ENCODE measurements at places on chromosomes 6 and 20. TPM values are rescaled to one million over a fixed set of nuclear protein-coding genes. Genes with fewer than 3 reads are reported as not detected.

TTLL9 gene
- 0.16 TPM for total RNA-seq

TULP1 gene
- not detected for total RNA-seq

ACOT8 gene
- 37.3 TPM for total RNA-seq

RIMS4 gene
- total RNA-seq: 0.96 TPM

C20orf144 gene
- total RNA-seq: 0.16 TPM

VGLL2 gene
- total RNA-seq: not detected

OR2B6 gene
- total RNA-seq: not detected

FRS3 gene
- total RNA-seq: 3.8 TPM

FABP7 gene
- total RNA-seq: 3.6 TPM

DSTN gene
- total RNA-seq: 272 TPM

GRCh38 chr6:87608802-87609201 is 18.9 kb downstream of the ORC3 start:
- no peak for DNase-seq

GRCh38 chr6:140554421-140554820 is 1180.0 kb upstream of the CITED2 start:
- DNase-seq: no peak

DNA sequence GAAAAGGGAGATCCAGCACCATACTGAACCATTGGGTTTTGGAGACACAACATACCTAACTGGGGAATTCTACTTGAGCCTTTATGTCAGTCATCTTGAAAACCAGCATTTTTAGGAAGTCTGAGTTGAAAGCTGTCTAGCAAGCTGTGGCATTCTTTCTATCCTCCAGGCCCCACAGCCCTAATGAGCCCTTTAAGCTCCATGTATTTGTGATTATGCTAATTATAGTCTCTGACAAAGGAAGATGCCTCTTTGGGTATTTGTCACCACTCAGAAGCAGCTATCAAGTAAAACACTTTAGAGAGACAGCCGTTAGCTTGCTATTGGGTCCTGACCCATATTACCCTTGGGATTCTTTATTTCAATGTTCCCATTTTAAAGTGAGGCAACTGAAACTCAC is 159.5 kb upstream of the MANEA start:
- DNase-seq: no peak

DNA sequence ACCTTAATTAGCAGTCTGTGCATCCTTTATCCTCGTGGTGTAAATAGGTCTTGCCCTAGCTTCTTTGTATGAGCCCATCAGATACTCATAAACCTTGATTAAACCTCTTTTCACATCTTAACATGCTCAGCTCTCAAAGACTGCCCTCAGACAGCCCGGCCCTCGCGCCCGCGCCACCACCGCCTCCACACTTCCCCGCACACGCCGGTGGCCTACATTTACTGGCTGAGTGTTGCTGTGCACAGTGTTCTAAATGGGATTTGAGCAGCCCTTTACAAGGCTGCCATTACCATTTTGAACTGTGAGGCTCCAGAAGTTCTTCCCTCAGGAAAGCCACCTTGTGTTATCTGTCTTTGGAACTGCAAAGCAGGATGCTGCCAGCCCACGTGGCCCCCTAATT is 63.0 kb upstream of the INSM1 start:
- no peak for DNase-seq

GRCh38 chr6:1679031-1679687 is 69.4 kb downstream of the FOXC1 start:
- DNase-seq: peak; percentile 21

- DNase-seq: no peak
Observed at GRCh38 chr20:18926965-18927364, 113.4 kb downstream of the SCP2D1 start.

GRCh38 chr20:45119556-45120266 is 4.6 kb downstream of the WFDC12 start:
- DNase-seq: no peak

DNA sequence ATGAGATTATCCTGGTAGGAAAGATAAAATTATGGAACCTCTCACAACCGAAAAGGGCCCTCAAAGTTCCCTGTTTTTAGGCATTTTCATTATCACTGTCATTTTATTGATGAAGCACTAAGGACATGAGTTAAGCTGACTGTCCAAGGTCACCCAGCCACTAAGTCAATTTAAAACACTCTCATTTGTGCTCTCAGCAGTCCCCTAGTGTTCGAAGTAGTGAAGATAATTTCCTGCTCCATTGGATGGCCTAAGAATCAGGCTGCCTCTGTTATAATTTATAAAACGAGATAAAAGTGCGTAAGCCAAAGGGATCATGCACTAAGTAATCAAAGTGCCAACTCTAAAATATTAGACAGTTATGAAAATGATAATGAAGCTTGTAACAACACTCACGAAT is 169.1 kb downstream of the KIF16B start:
- no peak for DNase-seq

DNA sequence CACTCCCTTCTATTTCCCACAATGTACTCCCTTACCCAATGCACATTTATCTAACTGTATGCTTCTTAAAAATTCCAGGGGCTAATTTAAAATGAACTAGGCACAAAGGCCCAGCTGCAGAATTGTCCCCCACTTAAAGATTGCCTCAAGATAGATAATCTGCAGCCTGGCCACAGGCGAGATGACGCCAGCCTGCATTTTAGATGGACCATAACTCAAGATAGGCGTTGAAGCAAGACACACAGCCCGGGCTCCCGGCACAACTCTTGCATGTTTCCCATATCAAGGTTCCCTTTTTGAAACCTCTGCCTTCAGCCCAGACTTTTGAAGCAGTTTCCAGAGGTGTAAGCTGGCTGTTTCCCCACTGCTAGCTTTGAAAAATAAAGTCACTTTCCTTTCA is 3.2 kb upstream of the REPS1 start:
- no peak for DNase-seq

- DNase-seq: no peak
Observed at GRCh38 chr20:38089500-38089899, 56.0 kb downstream of the RPRD1B start.

DNA sequence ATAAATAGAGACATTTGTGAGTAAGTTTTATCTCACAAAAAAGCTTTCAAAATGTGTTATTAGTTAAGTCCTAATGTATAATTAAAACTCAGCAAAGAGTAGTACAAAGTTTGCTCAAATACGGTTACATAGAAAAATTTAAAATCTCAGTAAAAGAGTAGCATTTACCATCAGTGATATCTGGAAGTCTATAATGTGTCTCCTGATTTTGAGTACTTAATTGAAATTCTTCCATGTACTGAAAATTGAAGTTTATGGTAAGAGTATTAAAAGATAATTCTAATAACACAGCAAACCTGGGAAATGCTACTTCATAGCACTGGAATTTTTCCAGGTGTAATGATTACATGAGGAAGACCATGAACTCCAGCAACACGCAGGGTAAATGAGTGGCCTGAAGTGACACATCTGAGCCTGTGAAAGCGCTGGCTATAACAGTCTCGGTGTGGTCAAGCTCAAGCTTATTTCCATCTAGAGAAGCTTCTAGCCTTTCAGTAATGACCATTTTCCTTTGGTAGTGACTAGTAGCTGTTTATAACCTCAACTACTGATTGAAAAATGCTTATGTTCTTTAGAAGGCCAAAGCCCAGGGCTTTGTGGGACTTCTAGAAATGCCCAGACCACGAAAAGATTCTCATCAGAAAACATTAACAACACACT is 203.2 kb downstream of the ISM1 start:
- no peak for DNase-seq

DNA sequence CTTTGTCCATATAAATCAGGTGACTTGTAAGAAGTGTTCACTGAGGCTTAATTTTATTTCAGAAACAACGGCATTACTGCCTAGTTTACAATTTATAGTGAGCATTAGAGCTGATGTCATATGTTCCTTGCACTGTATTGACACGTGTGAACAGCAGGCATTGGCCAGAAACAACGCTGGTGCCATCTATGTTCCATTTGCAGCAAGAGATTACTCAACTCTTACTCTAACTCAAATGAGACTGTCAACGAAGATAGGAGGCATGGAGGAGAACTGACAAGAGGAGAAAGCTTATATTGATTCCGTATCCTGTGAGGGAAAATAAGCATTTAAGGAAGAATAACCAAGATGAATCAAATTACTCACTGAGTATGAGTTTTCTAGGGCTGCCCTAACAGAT is 48.4 kb downstream of the MTFR2 start:
- DNase-seq: no peak

- no peak for DNase-seq
Observed at GRCh38 chr6:19812512-19813119, 24.6 kb upstream of the ID4 start.

DNA sequence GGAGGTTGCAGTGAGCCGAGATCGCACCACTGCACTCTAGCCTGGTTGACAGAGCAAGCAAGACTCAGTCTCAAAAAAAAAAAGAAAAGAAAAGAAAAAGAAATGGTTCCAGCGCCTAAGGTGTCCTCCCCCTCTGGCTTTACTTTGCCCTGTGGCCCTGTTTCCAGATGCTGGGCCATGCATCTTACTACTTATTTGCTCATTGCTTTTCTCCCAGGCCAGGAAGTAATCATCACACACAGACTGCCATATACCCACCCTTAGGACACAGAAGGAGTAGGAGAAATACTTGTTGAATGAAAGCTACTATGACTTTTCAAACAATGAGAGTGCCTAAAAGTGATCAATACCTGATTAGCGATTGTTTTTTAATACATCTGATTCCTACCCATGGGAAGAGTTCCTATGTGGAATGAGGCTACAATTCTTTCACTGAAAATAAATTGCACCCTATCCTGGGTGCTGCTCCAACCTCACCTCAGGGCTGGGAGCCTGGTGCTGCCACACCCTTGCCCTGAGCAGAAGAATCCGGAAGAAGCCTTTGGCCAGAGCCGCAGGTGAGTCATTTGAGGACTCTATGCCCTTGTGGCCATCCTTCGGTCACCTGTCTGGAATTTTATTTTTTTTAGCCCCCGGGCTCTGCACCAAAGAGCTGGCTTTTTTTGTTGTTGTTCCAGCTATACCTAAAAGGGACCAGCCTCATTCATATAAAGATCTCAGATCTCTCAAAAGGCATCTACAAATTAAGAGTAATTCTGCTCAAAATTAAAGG is 22.7 kb upstream of the TFAP2C start:
- no peak for DNase-seq

- DNase-seq: no peak
Observed at GRCh38 chr6:116433206-116433712, 27.9 kb upstream of the CALHM6 start.

GRCh38 chr6:71072508-71072907 is 115.6 kb upstream of the B3GAT2 start:
- no peak for DNase-seq

- no peak for DNase-seq
Observed at GRCh38 chr6:106444777-106445507, 84.4 kb downstream of the CRYBG1 start.

DNA sequence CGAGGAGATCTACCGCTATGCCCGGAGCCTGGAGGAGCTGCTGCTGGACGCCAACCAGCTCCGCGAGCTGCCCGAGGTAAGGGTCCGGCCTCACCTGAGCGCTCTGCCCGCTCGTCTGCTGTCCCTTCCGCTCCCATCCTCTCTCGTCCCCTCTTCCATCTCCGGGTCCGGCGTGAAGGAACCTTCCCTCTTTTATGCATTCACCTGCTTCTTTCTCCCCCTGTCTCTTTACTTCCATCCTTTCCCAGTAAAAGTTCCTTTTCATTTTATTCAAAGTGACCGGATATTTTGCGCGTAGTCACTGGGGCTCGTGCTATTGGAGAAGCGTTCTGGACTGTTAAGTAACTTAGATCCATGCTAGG is 516 bp downstream of the LRRC1 start:
- DNase-seq: no peak

DNA sequence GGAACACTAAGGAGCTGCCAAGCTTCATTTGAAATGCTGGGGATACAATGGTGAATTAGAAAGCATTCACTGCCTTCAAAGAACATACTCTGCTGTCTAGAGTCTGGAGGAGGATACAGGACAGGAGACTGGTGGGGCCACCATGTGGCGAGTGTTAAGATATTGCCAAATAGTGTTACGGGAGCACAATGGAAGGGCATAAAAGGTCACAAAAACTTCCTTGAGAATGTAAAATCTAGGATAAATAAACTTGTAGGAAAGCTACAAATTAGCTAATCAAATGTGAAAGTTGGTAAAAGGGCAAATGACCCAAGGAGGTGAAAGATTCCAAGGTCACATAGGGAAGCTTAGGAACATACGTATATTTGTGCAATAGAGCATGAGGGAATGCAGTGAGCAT is 271.7 kb downstream of the RFPL4B start:
- no peak for DNase-seq

DNA sequence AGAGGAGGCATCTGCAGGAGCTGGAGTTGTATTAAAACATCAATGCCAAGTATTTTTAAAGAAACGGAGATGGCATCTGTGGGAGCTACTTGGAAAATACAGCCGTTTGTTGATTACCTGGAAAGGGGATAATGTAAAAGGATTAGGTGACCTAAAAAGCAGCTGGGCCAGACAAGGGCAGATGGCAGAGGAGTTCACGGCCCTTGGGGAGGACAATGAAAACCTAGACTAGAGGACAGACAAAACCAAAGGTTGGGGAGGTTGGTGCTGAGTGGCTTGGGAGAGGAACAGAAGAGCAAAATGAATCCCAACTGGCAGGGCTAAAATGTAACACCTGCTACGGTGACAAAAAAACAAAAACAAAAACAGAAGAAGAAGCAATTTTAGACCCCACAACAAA is 260.5 kb upstream of the JARID2 start:
- DNase-seq: no peak

- no peak for DNase-seq
Observed at GRCh38 chr20:10619427-10619826, 54.4 kb downstream of the JAG1 start.

GRCh38 chr6:75326557-75327258 is 42.1 kb upstream of the TMEM30A start:
- DNase-seq: no peak

DNA sequence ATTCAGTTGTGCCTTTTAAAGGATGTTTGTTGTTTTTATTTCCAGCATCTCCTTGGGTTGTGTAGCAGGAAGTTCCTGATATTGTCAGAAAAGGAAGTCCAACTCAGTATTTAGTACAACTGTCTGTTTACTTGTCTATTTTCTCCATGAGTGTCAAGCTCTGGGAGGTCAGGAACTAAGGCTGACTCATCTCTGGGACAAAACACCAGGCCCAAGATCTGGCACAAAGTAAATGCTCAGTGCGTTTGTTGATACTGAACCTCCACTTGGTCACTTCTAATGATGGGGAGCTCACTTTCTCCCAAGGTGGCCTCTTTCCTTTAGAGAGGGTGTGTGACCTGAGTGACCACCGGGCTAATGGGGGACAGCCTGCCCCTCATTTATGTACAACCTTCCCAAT is 12.6 kb upstream of the PIGU start:
- no peak for DNase-seq

DNA sequence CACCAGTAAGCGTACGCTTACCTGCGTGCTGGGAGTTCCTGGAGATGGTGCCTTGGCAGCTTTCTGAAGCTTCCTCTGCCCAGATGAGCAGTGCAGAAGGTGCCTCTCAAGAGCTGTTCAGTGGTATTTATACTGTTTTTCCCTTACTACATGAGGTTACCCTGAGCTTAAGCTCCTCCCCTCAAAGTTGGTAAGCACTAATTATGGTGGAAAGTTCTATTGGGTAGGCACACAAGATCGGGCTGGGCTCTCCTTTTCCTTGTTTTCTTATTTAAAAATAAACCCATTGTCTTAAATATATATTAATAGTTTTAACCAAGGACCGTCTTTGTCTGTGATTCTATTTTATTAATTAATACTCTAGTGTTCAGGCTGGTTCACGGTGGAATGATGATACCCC is at the start of gene COL10A1:
Gene COL10A1 (minus strand): TSS at position 101 of the 400 bp plus-strand sequence. CDS start 640 bp downstream, outside the sequence.
- DNase-seq: no peak

GRCh38 chr20:1920252-1920651 is 25.0 kb downstream of the SIRPA start:
- no peak for DNase-seq

Data from breast epithelium (tissue), 4 donors.